ENCODE measurements at places on chromosomes 4 and X. TPM values are rescaled to one million over a fixed set of nuclear protein-coding genes. Genes with fewer than 3 reads are reported as not detected.

Gene GPRASP3
- polyA plus RNA-seq, result 4.4 TPM

Gene TXK
- polyA plus RNA-seq, result 0.89 TPM

Gene AWAT2
- not detected for polyA plus RNA-seq

Gene FRMPD4
- polyA plus RNA-seq, result 0.06 TPM

Gene SLC4A4
- polyA plus RNA-seq, result 1.4 TPM

Gene CCDC158
- 0.23 TPM for polyA plus RNA-seq

Gene FAM184B
- 0.04 TPM for polyA plus RNA-seq

Gene MSMO1
- polyA plus RNA-seq, result 16.6 TPM

DNA sequence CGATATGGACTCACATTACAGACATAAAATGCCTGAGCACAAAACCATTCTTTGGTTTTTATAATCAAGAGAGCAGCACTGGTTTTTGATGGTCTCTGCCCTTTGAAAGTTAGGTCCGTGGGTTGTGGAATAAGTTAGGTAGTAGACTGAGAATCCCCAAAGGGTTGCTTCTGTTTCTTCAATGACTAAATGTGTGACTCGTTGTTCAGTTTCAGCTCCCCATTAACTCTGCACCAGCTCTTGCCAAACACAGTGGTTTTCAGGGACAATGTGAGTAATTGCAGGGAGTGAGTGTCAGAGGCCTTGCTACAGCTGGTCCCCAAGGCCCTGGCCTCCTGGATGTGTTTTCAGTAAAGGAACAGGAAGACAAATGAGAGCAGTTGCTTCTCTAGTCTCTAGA is 24.8 kb downstream of the SMIM20 start:
- DNase-seq, result no peak

GRCh38 chr4:149095001-149095400 is 652.8 kb upstream of the NR3C2 start:
- DNase-seq, result no peak

GRCh38 chr4:8343967-8344331 is 74.4 kb downstream of the HTRA3 start:
- DNase-seq, result no peak

- DNase-seq, result no peak
Observed at GRCh38 chr4:14151101-14151500, 523.6 kb upstream of the BOD1L1 start.

DNA sequence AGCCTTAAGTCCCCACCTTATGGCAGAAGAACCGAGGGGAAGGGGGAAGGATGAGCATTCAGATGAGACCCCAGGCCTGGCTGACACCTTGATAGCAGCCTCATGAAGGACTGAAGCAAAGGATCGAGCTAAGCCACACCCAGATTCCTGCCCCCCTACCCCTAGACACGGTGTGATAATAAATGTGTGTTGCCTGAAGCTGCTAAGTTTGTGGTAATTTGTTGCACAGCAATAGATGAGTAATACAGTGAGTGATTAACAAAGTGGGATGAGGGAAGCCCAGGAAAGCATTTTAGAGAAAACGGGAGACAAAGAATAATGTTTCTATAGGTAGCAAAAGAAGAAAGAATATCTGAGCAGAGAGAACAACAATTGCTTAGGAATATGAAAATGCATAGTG is 404.2 kb downstream of the MID1IP1 start:
- DNase-seq, result no peak

DNA sequence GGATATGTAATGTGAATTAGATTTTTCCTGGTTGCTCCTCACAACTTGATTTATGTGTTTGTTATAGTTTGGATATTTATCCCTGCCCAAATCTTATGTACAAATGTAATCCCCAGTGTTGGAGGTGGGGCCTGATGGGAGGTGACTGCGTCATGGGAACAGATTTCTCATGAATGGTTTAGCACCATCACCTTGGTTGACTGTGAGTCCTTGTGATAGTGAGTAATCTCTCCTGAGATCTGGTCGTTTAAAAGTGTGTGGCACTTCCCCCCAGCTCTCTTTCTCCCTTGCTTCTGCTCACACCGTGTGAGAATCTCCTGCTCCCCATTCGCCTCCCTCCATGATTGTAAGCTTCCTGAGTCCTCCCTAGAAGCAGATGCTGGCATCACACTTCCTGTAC is 2.2 kb downstream of the MID2 start:
- DNase-seq, result no peak

DNA sequence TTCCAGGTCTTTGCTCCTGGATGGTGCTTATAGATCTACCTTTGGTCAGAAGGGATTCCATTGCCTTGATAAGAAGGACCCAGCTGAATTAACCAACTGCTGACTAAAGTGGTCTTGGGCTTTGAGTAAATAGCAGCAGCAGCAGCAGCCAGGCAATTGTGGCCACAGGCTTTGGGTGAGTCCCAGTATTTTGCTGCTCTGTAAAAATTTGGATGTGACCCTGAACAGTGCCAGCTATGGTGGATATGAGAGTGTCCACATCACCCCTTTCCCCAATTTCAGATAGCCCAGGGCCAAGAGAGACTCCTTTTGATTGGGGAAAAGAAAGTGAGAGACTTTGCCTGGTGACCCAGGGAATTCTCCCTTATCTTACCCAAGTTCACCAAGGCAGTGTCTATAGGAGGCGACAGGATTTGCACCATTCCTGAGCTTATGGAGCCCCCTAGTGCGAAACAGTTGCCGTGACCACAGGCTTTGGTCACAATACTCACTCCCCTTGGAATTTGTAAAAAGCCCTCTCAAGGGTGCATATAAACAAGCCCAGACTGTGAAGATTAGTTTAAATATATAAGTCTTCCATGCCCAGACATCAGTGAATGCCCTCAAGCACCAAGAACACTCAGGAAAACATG is 518.0 kb downstream of the TMA16 start:
- no peak for DNase-seq

GRCh38 chr4:2436761-2437474 is 18.2 kb downstream of the CFAP99 start:
- DNase-seq, result no peak

DNA sequence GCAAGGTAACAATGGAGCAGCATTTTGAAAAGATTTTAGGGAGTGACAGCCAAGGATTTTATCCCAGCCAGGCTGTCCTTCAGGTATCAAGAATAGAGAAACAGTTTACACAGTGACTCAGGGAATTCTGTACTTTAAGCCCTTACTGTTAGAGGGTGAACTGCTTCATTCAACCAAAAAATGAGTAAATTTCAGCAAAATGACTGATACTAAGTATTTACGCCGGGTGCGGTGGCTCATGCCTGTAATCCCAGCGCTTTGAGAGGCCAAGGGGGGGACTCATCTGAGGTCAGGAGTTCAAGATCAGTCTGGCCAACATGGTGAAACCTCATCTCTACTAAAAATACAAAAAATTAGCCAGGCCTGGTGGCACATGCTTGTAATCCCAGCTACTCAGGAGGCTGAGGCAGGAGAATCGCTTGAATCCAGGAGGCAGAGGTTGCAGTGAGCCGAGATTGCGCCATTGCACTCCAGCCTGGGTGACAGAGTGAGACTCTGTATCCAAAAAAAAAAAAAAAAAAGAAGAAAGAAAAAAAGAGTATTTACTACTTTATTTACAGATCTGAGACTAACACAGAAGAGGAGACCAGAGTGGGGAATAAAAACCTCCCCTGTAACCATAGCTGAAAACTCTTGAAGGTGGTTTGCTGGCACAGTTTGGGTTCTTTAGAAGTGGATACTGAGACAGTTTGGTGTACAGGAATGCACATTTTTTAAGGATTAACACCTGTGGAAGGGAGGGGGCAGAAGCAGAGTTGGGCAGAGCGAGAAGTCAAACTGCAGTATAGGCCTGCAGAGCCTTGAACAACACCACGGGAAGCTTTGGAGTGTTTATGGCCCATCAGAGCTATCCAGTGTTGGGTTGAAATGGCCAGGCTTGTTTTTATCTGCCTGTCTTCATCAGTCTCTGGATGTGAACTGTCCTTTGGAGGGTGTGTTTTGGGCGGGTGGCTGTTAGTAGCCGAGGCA is 40.5 kb downstream of the TMEM131L start:
- no peak for DNase-seq

DNA sequence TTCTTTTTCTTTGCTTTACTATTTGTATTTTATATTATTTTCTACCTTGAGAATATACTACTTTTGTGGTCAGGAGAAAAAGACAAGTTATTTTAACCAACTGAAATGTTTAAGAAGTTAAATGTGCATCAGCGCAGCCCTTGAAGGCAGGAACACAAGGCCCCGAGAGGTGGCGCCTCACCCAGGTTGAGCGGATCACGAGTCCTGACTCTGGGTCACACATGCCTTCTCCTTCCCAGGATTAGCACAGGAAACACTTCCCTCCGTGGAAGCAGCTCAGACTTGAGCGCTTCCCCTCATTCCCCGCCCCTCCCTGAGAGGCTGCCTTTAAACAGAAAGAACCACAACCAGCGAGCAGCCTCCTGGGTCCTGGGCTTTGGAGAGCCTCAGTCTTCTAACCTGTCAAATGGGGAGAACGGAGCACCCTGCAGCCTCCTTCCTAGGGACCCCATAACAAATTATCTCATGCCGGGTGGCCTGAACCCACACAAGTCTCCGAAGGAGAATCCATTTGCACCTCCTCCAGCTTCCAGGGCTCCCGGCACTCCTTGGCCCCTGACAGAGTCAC is 217.6 kb downstream of the AFAP1 start:
- DNase-seq, result no peak

- no peak for DNase-seq
Observed at GRCh38 chr4:3452376-3452775, 10.6 kb downstream of the HGFAC start.

DNA sequence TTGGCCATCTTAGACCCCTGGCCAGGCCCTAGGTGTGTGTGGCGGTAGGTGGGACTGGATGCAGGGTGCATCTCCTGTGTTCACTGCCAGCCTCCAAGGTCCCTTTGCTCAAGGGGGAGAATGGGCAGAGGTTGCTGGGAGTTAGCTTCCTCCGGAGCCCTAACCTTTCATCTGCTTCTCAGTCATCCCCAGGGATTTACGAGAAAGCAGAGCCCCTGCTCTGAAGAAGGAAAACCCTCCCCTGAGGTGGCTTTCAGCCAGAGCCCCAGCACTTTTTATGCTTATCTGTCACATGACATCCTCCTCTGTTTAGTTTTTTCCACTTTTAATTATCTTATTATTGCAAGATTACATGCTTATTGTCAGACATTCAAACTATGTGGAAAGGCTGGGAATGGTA is 44.9 kb upstream of the DDX3X start:
- no peak for DNase-seq

DNA sequence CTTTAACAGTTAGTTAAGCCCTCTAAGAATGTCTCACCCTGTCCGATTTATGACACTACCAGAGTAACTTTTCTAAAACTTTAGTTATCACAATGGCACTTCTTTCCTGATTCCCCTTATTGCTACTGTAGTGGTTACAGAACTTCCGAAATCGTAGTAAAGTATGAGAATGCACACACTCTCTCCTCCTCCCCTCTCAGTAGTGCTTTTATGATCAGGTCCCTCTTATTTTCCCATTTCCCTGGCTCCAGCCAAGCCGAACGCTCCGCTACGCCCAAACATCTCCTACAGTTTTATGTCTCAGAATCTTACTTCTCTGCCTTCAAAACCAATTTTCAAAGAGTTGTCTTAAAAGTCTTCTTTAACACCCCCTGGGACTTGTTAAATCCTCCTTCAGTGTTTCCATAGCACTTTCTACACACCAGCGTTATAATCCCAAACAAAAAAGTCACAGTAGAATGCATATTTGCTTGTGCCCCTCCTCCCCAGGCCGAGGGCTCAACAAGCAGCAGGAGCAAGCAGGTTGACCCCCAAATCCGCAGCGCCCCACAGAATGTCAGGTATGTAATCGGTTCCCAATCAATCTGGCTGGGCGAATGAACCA is 671 bp downstream of the HPF1 start:
- no peak for DNase-seq

DNA sequence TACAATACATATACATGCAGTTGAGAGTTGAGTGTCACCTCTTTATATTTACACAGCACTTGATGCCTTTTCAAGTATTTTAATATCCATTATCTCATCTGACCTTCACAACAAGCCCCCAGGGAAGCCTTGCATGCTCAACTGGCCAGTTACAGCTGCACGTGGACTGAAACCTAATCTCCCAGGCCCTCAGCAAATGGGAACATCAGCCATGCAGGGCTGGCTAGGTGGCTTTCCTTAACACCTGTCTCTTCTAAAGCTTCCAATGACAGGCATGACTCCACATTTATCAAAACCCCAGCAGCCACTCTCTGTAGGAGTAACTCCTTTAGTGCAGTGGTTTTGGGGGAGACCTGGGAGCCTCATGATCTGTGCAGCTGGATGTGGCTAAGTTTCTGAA is 56.4 kb downstream of the PHKA2 start:
- no peak for DNase-seq

DNA sequence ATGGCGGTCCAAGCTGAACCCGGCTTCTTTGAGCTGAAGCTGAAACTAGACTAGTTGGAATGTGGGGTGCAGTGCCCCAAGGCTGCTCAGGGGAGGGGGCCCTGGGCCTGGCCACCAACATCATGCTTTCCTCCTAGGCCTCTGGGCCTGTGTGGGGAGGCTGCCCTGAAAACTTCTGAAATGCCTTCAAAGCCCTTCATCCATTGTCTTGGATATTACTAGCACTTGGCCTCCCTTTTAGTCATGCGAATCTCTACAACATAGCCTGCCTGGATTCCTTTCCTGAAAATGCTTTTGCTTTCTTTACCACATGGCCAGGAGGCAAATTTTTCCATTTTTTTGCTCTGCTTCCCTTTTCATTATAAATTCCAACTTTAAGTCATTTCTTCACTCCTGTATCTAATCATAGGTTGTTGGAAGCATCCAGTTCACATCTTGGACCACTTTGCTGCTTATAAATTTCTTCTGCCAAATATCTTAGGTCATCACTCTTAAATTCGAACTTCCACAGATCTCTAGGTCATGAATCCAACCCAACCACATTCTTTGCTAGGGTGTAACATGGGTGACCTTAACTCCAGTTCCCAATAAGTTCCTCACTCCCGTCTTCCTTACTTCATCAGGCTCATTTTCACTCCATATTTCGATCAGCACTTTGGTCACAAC is 103.4 kb downstream of the DDIT4L start:
- DNase-seq, result no peak

DNA sequence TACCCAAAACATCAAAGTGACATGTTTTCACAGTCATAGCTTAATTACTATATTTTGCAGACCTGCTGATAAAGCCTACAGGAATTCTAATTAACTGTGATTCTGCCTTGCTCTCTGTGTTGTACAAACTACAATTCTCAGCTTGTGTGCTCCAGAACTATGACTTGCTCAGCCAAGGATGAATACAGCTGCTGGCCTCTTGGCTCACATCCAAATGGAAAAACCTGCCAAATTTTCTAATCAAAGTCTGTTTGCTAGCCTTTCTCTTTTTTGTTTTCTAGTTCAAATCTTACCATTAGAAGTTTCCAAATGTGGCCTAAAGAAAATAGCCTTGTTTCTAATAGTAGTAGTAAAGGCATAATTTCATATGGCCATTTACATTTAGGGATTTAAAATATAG is 1176.8 kb downstream of the FAM133A start:
- no peak for DNase-seq

- DNase-seq, result no peak
Observed at GRCh38 chrX:1486177-1486576, 33.5 kb upstream of the ASMTL start.

GRCh38 chr4:132683957-132684356 is 465.1 kb upstream of the PCDH10 start:
- DNase-seq, result no peak
